ENCODE measurements at places on chromosomes 6 and 20. TPM values are rescaled to one million over a fixed set of nuclear protein-coding genes. Genes with fewer than 3 reads are reported as not detected.

Gene KDM1B
- 70.2 TPM for total RNA-seq

Gene NHLRC1
- 1.7 TPM for total RNA-seq

Gene PRSS35
- total RNA-seq: not detected

Gene SLC35F1
- total RNA-seq: 0.78 TPM

Gene SMOC2
- 9.0 TPM for total RNA-seq

Gene BMP5
- 1.9 TPM for total RNA-seq

Gene F13A1
- 23.7 TPM for total RNA-seq

Gene CHMP4B
- 93.5 TPM for total RNA-seq

Gene ZNF165
- total RNA-seq: 5.3 TPM

Gene MLN
- not detected for total RNA-seq

Gene OLIG3
- total RNA-seq: not detected

Gene GLP1R
- total RNA-seq: 0.15 TPM

Gene SRXN1
- total RNA-seq: 54.3 TPM

Gene LINC00237
- total RNA-seq: not detected

Gene HLA-DRB5
- not detected for total RNA-seq

Gene LAMA5
- total RNA-seq: 93.9 TPM

Gene ECT2L
- 0.11 TPM for total RNA-seq

Gene CLVS2
- total RNA-seq: not detected

Gene EBF4
- 49.4 TPM for total RNA-seq

Gene DDX43
- total RNA-seq: 2.1 TPM

Gene SAPCD1
- 2.0 TPM for total RNA-seq

Gene OTOR
- not detected for total RNA-seq

Gene CCM2L
- 16.0 TPM for total RNA-seq

Gene TSPO2
- not detected for total RNA-seq

Gene HLA-DRA
- 162 TPM for total RNA-seq

Gene TSBP1
- not detected for total RNA-seq

Gene CCN6
- not detected for total RNA-seq

Gene NRSN1
- not detected for total RNA-seq

Gene FANCE
- 6.6 TPM for total RNA-seq

Gene AFDN
- total RNA-seq: 196 TPM

Gene PROCR
- total RNA-seq: 56.0 TPM

Gene MYBL2
- 0.54 TPM for total RNA-seq

Gene COL19A1
- not detected for total RNA-seq

Gene WFDC5
- not detected for total RNA-seq

All from thyroid gland (tissue), 4 donors.